ENCODE measurements at places on chromosomes 1 and 21.

DNA sequence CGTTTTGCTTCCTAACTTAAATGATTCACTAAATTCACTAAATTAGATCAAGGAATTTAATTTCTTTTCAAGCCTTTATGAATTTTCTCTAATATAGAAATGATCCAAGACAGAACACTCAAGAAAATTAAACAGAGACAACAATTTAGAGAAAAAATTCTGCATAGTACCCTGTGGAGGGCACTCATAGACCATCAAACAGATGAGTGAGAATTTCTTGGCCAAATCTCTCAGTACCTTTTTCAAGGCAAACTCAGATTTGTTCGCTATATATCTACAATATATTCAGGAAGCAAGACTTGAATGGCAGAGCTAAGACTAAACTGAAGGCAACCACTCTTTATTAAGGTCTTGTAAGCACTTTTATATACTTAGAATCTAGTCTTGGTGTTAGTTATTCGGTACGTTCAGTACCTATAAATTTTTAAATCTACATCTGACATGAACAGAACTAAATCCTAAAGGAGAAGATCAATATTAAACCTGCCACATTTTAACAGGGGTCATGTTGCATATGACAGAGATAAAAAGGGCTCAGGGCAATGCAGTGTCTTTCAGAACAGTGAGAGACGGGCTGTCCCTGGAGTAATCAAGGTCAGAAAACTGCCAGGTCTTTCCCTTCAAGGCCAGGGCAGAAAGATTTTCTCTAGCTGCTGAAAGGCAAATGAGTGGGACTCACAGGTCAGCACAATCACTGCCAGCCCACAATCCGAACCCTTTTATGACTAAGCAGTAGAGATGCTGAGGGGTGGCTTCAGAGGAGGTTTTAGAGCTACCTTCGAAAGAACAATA is 118.8 kb upstream of the TMPRSS15 start:
- no peak for DNase-seq

DNA sequence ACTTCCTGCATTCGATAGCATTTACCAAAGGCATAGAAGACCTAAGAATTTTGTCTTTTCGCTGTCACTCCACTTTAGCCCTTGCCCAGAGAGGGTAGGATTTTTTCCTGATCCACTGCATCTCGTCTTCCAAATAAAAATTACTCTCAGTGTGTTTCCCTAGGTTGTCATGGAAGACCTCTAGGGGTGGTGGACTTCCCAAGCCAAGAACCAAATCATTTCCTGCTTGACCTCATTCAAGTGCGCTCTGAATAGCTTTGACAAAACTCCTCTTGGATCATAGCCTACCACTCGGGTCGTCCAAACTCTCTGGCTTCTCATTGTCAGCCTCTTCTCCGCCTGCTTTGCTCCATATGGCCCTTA is 431 bp upstream of the C1orf52 start:
- no peak for DNase-seq

DNA sequence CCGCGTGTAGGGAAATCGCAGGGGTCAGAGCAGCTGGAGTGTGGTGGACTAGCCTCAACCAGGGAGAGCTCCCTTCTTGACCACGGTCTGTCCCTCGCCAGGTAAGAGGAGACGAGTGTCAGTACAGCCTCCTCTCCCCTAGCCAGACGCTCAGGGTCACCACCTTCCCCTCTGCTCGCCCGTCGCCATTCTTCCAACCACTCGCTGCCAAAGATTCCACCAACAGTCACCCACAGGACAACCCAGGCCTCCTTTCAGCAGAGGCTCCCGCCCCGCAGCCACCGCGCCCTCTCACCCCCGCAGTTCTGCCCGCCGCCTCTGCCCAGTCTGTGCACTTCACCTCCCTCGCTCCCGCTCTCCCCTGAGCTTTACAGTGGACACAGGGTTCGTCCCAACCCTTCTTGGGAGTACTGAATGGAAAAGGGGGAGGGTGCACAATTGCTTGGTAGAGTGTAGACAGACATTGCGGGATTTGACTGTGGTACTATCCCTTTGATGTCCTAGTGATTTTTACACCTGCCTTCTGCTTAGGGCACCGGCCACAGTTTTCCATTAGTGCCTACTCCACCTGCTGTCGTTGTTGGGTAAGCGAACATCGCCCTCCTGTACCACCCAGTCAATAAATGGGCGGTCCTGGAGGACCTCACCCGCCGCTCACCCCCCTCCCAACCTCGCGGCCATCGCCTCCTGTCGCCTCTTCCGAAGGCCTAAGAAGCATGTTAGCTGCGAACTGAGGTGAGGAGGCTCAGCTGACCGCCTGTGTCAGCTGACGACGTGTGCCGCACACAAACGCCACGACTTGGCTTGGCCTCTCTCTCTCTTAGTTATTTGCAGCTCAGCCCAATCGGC is 9.2 kb upstream of the NBPF11 start:
- no peak for DNase-seq

DNA sequence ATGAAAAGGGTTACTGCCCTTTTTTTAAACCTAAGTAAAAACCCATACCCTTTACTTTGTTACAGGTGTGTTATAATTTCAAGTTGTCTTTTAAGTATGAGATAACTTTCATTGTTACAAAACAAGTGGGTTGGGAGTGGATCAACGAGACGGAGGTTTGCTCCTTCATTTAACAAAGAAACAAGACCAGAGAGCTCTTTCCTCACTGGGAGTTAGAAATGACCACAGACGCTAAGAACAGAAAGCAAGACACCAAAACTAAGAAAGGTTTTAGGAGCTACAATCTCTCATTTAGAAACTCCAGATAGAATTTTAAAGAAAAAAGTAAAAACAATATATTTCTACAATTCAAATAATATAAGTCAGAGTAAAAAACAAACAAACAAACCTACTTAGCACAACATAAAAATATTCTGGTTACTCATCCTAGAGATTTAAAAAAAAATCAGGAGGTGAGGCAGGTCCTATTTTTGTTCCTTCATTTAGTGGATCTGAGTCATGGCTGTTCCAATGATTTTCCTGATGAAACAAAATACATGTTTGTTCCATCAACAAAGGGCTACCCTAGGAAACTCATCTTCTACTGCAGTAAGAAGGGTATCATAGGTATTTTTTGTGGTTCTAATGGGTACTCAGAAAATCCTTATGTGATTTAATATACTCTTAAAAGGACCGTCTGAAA is 33.0 kb downstream of the APP start:
- DNase-seq, result no peak

DNA sequence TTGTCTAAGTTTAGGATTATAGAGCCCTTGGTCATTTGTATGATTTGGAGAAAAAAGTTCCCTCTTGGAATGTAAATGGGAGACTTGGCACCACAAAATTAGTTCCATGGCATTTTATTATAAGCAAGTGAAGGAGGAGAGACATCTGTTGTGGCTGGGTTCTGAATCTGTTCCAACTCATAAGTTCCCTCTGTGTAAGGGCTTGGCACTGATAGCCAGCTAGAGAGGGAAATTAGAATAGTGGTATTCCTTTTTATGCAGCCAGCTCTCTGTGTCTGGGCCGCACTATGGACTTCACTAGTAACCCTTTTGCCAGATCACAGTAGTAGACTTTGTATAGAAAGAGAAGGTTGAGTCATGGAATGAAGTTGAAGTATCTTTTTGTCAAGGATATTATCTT is 31.1 kb downstream of the GNAI3 start:
- DNase-seq, result no peak

- peak; percentile 65 for DNase-seq
These were observed 18.4 kb downstream of the LORICRIN start for GRCh38 chr1:153277852-153278251.

GRCh38 chr1:223332997-223333396 is 31.0 kb downstream of the SUSD4 start:
- DNase-seq, result no peak

- DNase-seq, result no peak
These were observed 7.6 kb downstream of the GNB1 start for GRCh38 chr1:1883092-1883873.

GRCh38 chr1:111596499-111596898 is 23.1 kb upstream of the RAP1A start:
- DNase-seq, result peak; percentile 87

DNA sequence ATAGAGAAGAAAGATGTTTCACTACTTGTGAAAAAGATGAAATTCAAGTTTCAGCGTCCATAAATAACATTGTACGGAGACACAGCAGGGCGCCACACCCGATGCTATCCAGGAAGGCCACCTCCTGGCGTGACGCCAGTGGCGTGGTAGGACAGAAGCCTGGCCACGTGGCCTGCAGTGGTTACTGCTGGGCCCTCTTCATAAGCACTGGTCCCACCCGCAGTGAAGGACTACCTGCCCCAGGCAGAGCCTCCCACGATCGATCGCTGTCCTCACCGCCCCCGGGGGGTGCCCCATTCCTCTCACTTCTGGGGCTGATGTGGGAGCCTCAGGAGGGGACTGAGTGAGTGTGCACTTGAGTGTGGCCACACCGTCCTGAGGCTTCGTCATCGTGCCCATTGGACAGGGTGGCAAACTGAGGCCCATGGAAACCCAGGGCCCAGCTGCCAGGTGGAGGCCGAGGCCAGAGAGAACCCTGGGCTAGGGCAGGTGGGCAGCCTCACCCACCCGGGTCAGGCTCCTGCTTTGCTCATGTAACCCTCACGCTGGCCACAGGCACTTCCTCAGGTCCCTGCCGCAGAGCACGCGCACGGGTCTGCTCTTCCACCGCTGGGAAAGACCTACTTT is 11.7 kb upstream of the HES5 start:
- DNase-seq, result no peak

GRCh38 chr21:26840912-26841311 is 4.3 kb downstream of the ADAMTS1 start:
- no peak for DNase-seq

Data from activated CD8-positive, alpha-beta T cell treated with anti-CD3 and anti-CD28 coated beads for 36 hours (primary cell).